Jurkat, Clone E6-1 (cell line): ENCODE measurements at places on chromosomes 6 and 20.

GRCh38 chr6:17908831-17909230 is 78.6 kb downstream of the KIF13A start:
- DNase-seq, result no peak

- DNase-seq, result no peak
Observed at GRCh38 chr20:62019144-62019805, 46.4 kb downstream of the TAF4 start.

DNA sequence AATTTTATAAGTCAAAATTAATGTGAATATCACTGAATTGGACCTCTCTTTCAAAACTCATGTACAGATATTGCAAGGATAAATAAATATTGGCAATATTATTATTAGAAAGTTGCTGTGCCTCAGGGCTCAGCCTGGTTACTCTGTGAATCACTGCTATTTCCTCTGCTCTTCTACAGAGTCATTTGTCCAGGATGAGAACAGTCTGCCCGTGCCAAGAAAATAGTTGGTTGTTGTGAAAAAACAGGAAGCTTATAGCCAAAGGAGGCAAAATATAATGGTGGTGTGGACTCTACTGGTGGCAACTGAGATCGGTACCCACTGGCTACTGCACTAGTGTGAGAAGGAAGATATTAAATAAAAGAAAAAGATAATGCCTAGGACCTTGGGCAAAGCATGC is 93.6 kb downstream of the RIMS1 start:
- DNase-seq, result no peak

GRCh38 chr6:882084-882598 is 189.2 kb upstream of the EXOC2 start:
- DNase-seq, result no peak

GRCh38 chr20:955111-955510 is 39.0 kb upstream of the ANGPT4 start:
- DNase-seq, result no peak

DNA sequence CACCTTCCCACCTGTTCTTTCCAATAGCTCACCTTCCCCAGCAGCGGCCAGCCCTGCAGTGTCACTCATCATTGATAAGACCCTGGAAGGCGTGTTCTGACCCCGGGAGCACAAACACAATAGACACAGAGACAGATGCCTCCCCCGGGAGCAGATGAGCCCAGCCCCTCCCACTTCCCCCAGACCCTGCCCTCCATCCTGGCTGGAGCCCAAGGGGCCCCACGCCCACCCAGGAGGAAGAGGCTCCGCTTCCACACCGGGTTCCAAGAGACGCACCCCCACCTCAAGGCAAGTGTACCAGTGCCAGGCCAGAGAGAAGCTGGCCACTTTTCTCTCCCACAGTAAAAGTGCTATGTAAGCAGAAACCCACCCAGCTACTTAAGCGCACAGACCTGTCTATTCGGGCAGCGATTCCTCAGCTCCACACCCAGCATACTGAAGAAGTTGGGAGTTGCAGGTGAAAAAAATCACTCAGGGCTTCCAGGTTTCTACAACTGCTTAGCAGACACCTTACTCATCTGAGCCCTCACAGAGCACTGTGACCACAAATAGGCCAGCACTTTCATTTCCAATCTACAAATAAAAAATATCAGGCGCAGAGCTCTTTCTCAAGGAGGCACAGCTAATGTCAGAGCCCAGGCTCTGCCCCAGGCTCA is 93.4 kb upstream of the NXT1 start:
- DNase-seq, result no peak

GRCh38 chr6:29557320-29557719 is 2.2 kb downstream of the UBD start:
- no peak for DNase-seq

GRCh38 chr20:10288954-10289646 is 70.5 kb downstream of the SNAP25 start:
- no peak for DNase-seq
